ENCODE measurements at places on chromosomes 12 and 14.

DNA sequence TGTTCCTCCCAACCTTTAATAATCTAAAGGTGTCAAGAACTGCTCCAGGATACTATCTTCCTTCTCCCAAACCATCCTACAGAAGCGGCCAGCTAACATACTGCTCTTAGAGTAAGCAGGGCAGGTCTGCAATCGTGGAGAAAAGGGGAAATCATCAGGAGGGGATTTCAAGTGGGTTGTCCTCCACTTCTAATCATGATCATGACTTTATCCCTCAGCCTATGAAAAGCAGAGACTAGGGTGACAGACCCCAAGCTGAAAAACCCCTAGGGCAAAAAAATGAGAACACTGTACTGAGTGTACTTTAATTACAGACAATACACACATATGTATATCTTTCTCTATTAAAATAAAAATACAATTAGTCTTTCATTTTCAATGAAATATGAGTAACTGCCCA, 13.9 kb downstream of the DUSP16 start:
- DNase-seq: no peak

DNA sequence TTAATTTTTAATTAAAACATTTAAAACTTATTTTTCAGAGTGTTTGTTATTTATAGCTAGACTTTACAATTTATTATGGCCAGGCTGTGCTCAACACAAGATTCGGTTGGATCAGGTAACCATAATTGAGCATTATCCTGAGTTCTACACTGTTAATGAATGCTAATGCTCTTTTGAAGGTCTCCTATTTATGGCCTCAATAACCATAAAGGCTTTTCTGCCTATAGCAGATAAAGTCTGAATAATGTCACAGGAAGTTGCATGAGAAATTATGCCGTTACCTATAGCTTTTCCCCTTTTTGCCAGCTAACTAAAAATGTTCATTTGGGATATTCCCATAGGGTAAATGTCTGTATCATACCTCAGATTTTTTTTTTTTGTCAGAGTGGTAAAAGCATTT, 269.4 kb upstream of the E2F7 start:
- DNase-seq: no peak

- DNase-seq: no peak
Measured at GRCh38 chr12:90166671-90167070, 458.0 kb upstream of the ATP2B1 start.

- DNase-seq: peak; percentile 47
Measured at GRCh38 chr12:4356041-4356327, 23.5 kb downstream of the FGF23 start.

GRCh38 chr14:20799892-20800544, 2.6 kb downstream of the RNASE1 start:
- no peak for DNase-seq

DNA sequence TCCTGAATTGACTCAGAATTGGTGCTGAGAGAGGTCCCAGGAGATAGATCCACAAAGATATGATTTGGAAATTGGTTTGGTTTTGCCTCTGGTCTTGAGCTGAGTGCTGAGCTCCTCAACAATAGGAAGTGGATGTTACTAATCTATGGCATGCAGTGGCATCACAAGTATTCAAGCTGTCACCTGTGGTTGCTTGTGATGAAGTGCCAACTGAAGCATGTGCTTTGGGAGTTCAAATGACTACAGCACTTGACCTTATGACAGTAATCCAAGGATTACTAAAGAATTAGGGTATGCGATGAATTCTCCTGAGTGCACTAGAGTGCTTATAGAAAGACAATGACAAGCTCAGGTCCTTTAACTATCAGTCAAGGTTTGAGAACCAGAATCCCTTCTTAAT, 406.2 kb downstream of the NOVA1 start:
- no peak for DNase-seq

- DNase-seq: peak; percentile 91
Measured at GRCh38 chr14:54920052-54920451, 17.4 kb upstream of the GCH1 start.

GRCh38 chr12:84822525-84822924, 90.1 kb downstream of the SLC6A15 start:
- no peak for DNase-seq

DNA sequence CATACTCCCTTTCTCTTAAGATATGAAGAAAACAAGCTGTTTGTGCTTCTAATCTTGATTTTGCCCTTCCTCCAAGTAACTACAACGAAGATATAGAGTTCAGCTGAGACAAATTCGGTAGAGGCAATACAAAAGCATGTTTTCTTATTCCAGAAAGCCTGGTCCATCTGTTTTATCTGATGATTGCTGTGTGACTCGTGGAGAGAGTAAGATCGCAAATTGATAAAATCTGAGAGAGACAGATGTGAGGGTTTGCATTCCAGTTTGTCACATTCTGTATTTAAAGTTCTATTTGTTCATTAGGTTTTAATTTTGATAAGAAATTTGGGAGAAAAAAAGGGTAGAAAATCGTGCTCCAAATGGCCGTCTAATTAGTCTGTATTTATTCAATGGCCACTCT, 192.1 kb downstream of the CPNE8 start:
- no peak for DNase-seq

DNA sequence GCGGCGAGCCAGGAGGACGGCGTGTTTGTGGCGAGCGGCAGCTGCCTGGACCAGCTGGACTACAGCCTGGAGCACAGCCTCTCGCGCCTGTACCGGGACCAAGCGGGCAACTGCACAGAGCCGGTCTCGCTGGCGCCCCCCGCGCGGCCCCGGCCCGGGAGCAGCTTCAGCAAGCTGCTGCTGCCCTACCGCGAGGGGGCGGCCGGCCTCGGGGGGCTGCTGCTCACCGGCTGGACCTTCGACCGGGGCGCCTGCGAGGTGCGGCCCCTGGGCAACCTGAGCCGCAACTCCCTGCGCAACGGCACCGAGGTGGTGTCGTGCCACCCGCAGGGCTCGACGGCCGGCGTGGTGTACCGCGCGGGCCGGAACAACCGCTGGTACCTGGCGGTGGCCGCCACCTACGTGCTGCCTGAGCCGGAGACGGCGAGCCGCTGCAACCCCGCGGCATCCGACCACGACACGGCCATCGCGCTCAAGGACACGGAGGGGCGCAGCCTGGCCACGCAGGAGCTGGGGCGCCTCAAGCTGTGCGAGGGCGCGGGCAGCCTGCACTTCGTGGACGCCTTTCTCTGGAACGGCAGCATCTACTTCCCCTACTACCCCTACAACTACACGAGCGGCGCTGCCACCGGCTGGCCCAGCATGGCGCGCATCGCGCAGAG, 873 bp downstream of the PLXNC1 start:
- DNase-seq: peak; percentile 34

DNA sequence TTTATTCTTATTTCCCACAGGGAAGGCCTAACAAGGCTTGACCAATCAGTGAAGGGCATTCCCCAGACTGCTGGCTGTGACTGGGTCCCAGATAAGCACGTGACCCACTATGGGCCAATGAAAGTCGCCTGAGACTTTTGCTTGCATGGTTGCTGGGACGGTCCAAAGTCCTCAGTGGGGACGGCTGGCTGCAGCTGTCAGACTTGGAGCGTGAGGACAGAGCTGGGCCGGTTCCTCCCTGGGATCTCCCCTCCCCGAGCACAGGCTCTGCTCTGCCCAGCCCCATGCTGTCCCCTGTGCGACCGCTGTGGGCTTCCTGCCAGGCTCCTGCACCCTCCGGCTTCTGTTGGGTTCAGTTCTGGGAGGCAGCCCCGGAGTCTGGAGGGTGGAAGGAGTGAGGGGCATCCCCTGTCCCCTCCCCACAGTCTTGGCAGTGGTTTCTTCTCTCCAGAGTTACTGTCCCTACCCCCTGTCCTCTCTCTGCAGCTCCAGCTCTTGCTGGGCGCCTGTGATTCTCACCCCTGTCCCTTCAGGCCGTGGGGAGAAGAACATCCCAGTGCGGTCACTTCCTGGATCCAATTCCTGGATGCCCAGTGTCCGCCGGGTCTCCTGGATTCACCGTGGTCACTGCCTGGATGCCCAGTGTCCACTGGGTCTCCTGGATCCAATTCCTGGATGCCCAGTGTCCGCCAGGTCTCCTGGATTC, 50.1 kb downstream of the GALNT9 start:
- DNase-seq: no peak

GRCh38 chr12:15846887-15847286, 35.3 kb upstream of the STRAP start:
- no peak for DNase-seq

DNA sequence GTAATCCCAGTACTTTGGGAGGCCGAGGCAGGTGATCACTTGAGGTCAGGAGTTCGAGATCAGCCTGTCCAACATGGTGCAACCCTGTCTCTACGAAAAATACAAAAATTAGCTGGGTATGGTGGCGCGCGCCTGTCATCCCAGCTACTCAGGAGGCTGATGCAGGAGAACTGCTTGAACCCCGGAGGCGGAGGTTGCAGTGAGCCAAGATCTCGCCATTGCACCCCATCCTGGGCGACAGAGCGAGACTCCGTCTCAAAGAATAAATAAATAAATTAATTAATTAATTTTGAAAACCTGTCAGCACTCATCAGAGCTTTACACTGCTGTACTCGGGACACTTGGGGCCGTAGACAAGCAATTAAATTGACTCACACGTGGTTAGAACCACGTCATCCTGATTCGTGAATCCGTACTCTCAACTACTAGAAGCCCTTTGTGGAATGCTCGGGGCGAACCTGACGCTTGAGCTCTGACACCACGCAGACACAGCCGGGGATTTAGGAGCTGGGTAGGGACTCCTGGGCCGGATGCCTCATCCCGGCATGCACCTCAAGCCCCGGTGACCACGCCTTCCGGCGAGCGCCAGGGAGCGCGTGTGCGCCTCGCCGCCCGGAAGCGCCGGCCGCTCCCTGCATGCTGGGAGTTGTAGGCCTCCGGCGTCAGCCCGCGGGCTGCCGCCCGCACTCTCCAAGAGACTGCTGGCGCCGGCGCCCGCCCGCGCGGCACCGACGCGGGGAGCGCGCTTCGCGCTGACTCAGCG, at the start of gene XPOT:
Gene XPOT, plus strand, starts transcription at position 686 of the 763 bp plus-strand sequence. CDS start 5,644 bp downstream, outside the sequence.
- peak; percentile 90 for DNase-seq

- DNase-seq: no peak
Measured at GRCh38 chr12:123047289-123047688, 66.8 kb downstream of the ARL6IP4 start.

DNA sequence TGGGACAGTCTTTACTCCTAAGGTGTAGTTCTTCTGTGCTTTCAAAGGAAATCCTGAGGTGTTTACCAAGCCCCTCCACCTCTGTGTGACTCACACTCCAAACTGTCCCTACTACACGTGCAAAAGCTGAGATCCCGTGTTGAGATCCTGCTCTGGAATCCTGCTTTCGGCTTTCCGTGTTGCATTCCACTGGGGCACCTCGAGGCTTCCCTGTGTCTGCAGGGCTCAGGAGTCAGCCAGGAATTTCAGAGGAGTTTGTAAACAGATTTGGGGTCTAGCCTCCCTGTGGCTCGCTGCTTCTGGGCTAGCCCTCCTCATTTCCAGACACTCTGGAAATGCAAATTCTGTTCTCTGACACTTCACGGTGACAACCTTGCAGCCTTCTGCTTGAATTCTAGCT, 48.4 kb downstream of the CACNA2D4 start:
- no peak for DNase-seq

Data from NCI-H1930 (cell line).